NCI-H526 treated with DMSO at 0.1 percent for 48 hours (cell line): ENCODE measurements at places on chromosomes 5 and 9.

GRCh38 chr9:114235033-114235661 lies 79.8 kb downstream of the COL27A1 start:
- no peak for DNase-seq

DNA sequence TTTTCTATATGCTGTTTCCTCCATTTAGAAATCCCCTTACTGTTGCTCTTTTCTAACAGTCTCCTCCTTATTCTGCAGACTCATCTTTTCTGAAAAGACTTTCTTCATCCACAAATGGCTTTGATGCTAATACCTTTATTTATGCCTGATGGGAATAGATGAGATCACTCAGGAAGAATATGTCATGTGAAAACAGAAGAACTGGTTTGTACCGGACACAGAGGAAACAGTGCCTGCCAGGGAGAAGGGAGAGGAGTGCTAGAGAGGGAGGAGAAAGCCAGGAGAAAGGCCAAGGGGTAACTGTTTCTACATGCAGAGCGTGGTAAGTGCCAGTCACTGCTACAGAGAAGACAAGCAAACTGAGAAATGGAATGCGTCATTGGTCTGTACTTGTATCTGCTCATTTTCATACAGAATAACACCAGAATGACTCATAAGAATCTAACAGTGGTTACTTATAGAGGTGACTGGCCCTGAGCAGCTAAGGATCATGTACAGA lies 45.9 kb upstream of the PJA2 start:
- no peak for DNase-seq

GRCh38 chr9:89850153-89850552 lies 245.3 kb downstream of the GADD45G start:
- no peak for DNase-seq

DNA sequence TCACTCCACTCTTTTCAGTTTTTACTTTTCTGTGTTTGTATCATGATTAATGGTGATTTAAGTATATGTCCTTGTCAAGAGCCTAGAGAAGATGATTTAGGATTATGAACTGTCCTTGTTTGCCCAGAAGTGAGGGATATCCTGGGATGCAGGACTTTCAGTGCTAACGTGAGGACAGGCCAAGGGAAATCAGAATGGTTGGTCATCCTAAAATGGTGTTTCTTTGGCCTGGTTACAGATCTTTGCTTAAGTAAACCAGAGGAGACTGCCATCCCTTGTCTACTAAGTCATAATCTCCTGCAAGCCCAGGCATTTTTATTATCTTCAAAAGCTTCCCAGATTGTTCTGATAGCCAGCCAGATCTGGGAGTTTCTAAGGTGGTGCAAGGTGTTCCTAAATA lies 22.3 kb upstream of the DPYSL3 start:
- DNase-seq, result no peak

DNA sequence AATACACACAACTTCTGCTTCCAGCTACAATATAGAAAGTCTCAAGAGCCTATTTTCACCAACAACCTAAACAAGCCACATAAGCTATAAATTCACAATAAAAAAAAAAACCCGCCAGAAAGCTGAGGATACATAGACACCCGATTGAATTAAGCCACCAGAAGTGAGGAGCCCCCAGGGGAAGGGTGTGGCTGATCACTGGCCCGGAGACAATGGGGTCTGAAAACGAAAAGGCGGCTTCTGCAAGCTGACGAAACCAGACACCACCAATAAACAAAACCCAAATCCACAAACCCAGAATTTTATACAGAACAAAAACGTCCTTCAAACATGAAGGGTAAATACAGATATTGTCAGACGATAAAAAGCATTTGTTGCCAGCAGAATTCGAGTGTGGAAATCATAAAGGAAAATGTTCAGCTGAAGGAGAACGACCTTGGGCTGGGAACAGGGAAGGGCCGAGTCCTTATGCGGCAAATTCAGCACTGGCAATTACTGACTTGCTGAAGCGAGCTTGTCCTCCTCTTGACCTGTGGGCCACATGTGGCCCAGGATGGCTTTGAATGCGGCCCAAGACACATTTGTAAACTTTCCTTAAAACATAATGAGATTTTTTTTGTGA lies 39.6 kb upstream of the CEP72 start:
- DNase-seq, result peak; percentile 48

DNA sequence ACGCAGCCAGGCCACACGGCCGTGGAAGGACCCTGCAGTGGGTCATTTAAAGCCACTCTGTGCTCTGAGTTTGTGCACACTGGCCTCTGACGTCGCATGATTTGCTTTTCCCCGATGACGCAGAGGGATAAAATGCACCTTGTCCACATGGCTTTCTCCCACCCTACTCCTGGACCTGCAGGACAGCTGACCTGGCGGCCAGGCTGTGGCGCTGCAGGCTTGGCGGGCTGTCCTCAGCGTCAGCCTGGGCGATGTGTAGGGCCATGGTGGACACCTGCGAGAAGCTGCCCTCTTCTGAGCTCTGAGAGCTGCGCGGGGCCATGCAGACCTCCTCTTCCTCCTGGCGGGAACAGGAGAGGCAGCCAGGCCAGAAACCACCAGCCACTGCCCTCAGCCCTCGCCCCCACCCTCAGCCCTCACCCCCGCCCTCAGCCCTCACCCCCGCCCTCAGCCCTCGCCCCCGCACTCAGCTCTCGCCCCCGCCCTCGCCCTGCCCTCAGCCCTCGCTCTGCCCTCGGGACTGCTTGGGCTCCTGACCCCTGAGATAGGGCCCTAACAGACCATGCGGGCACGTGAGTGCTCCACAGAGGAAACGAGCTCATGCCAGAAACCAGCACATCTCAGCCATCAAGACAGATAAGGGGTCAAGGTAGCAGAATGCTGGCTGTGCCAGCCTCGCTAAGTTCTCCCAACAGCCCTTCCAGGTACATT lies 20.0 kb upstream of the SCGB3A1 start:
- no peak for DNase-seq

DNA sequence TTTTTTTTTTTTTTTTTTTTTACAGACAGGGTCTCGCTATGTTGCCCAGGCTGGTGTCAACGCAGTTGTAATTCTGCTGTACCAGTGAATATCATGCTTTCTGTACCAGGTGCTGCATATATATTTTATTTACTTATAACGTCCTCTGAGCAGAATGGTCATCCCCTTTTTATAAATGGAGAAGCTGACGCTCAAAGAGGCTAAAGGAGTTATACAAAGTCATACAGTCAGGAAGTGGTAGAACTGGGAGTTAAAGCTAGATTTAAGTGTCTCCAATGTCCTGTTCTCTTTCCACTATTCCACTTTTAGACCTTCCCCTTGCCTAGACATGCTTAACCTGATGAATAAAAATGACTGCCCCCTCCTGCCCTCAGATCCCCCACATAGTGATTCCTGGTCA lies 1.2 kb upstream of the SIL1 start:
- DNase-seq, result no peak
